ENCODE measurements at places on chromosomes 16 and 17.

DNA sequence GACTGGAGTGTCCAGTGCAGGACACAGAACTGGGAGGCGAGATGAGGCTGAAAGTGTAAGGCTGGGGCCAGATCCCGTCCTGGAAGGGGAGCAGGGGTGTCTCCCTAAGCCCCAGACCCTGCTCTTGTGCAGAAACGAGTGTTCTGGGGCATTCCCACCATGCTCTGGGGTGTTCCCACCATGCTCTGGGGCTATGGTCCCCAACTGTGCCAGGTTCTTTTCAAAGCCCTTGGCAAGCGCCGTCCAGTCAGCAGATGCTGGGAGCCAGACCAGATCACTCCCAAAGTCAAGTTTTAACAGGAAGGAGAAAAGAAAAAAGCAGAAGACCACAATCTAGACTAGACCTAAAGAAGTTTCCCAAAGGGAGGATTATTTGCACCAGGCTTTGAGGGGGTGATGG is 2.5 kb downstream of the TAX1BP3 start:
- DNase-seq, result no peak

- DNase-seq, result no peak
These were observed 6.7 kb upstream of the KRT31 start for GRCh38 chr17:41404024-41404671.

DNA sequence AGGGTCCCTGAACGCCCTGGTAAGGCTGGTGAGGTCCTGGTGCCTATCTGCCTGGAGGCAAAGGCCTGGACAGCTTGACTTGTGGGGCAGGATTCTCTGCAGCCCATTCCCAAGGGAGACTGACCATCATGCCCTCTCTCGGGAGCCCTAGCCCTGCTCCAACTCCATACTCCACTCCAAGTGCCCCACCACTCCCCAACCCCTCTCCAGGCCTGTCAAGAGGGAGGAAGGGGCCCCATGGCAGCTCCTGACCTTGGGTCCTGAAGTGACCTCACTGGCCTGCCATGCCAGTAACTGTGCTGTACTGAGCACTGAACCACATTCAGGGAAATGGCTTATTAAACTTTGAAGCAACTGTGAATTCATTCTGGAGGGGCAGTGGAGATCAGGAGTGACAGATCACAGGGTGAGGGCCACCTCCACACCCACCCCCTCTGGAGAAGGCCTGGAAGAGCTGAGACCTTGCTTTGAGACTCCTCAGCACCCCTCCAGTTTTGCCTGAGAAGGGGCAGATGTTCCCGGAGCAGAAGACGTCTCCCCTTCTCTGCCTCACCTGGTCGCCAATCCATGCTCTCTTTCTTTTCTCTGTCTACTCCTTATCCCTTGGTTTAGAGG is 23.5 kb upstream of the BEAN1 start:
- DNase-seq, result no peak

DNA sequence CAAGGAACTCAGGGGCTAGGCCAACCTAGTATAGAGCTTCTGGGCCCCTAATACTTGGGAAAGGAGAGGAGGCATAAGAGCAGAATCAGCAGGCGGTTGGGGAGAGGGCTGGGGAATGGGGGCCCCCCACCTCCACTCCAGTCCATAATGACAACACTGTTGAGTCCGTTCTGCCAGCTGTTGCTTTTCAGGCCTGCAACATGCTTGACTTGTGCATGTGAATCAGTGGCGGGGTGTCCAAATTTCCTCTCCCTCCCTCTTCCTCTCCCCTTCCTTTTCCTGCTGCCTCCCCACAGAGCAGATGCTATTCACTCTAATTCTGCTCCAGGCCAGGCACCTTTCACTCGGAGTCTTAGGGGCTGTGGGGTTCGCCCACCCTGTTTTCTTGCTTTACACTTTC is 31.7 kb downstream of the SGSM2 start:
- DNase-seq, result no peak

DNA sequence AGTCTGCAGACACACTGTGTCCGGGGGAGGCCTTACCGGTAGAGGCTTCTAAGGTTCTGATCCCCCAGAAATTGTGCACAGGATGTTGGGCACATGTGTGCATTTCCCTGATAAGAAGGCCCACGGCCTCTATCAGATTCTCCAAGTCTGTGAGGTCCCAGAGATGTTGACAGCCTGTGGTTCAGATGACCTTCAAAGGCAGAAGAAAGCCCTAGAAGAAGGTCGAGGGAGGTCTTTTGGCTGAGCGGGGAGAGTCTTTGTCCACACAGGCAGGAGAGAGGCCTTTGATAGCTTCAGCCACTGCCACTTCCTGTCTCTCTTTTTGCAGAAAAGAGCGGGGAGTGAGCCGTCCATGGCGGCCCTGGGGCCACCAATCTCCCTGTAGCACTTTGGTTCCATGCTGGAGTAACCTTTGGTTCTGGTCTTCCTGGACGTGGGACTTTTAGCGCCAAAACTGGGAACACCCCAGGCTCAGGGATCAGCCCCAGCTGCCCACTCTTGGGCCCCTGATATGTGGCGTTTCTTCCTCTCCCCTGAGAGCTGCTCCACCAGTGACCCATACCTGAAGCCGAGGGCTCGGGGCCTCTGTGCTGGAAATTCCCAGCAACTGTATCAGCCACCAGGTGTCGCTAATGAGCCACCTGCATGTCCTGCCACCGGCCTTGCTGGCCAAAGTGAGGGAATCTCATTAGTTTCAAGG is 28.1 kb upstream of the LGALS9 start:
- DNase-seq, result peak; percentile 47

DNA sequence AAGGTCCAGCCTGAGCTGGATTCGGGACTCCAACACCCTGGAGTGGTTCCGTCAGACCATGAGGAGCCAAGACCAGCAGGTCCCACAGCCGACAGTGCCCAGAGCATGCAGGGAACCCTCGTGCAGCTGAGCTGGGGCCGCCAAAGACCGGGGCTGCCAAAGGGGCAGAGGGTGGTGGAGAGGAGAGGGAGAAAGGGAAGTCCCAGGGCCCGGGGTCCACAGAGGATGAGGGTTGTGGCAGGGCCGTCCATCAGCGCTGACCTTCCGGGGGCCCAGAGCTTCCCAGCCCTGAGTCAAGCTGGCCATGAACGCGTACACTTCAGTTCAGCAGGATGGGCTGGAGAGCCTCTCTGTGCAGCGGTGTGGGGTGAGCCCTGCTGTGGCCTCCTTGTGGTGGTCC is 6.7 kb upstream of the CAPN15 start:
- DNase-seq, result no peak

GRCh38 chr16:56669840-56670619 is 416 bp downstream of the MT1H start:
- no peak for DNase-seq

DNA sequence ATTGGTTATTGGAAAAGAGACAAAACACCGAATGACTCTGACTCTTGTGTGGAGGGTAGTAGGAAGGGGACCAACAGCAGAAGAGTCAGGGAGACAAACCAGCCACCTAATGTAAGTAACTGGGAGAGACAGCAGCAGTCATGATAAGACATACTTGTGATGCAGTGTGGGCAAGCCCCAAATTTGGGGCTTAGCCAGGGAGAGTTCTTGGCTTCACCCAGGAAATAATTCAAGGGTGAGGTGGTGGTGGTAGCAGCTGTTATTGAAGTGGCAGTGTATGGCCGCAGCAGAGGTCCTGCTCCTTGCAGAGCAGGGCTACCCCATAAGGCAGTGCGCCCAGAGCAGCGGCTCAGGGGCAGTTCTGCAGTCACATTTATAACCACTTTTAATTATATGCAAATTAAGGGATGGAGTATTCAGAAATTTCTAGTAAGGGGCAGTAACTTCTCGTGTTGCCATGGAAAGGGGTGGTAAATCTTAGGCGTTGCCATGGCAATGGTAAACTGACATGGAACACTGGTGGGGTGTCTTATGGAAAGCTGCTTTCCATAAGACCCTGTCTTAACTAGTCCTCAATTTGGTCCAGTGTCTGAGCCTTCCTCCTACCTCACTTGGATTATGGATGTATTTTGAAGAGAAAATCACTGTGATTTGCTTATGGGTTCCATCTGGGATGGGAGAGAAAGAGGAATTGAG is 317.1 kb downstream of the PHKB start:
- DNase-seq, result no peak

- no peak for DNase-seq
These were observed 784.1 kb upstream of the RBFOX1 start for GRCh38 chr16:6548507-6548906.

DNA sequence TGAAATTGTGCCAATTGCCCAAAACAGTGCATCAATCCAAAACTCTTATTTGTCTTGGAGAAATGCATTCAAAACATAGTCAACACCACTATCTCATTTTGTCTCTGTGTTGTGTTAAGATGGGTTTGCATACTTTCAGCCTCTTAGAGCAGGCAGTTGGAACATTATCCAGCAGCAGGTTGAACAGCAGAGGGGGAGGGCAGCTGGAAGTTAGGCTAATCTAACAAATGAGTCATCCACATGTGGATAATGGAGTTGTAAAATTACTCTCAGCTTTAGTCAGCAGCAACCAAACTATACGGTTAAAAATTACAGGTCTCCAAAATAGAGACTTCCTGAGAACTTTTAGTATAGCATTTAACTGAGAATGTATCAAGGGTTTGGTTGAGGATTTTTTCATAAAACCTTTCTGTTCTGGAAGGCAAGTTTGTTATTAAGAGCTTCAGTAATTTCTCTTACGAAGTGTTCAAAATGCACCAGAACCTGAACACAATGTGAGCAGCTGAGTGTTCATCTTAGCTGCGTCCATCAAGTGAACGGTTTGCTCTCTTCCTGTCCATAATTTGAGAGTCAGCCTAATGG is 46.3 kb downstream of the PRKCA start:
- DNase-seq, result no peak

Data from right lung (tissue), 10 donors.